SJSA1 (cell line): ENCODE measurements at places on chromosomes 4 and X. TPM values are rescaled to one million over a fixed set of nuclear protein-coding genes. Genes with fewer than 3 reads are reported as not detected.

- H3K4me1 ChIP-seq = no peaks in the 10 kb centered on the region
- no peaks in the 10 kb centered on the region for H3K36me3 ChIP-seq
- no peak overlapping the region for H3K4me3 ChIP-seq
- no peak for DNase-seq
- no peaks in the 10 kb centered on the region for H3K27me3 ChIP-seq
These were observed 810.4 kb downstream of the TRIML1 start for GRCh38 chr4:188949596-188949995.

GRCh38 chr4:105356194-105356593, 117.7 kb downstream of the PPA2 start:
- no peaks in the 10 kb centered on the region for H3K27me3 ChIP-seq
- DNase-seq = no peak
- no peak overlapping the region for H3K27ac ChIP-seq

The HERC6 gene
- total RNA-seq = 2.1 and 12.3 TPM in 2 replicates

The ARSJ gene
- 51.5 and 67.0 TPM in 2 replicates for total RNA-seq

- H3K36me3 ChIP-seq = no peaks in the 10 kb centered on the region
- H3K27me3 ChIP-seq = peaks cover 6% of the 10 kb centered on the region
- H3K4me1 ChIP-seq = no peaks in the 10 kb centered on the region
- no peak overlapping the region for H3K27ac ChIP-seq
These were observed 25.9 kb downstream of the HAND2 start for GRCh38 chr4:173504181-173504503.

- H3K4me1 ChIP-seq = 0 out of 2 replicates have a peak, but pooled peaks cover 3% of the 10 kb centered on the region
- no peak overlapping the region for H3K27ac ChIP-seq
These were observed 20.0 kb downstream of the CFAP97 start for GRCh38 chr4:185183622-185184281.

The BEX1 gene
- total RNA-seq = not detected in 2 replicates

- no peaks in the 10 kb centered on the region for H3K27me3 ChIP-seq
- DNase-seq = no peak
- no peak overlapping the region for H3K4me3 ChIP-seq
- no peaks in the 10 kb centered on the region for H3K36me3 ChIP-seq
These were observed 218.9 kb downstream of the PCDH7 start for GRCh38 chr4:30939069-30939468.

DNA sequence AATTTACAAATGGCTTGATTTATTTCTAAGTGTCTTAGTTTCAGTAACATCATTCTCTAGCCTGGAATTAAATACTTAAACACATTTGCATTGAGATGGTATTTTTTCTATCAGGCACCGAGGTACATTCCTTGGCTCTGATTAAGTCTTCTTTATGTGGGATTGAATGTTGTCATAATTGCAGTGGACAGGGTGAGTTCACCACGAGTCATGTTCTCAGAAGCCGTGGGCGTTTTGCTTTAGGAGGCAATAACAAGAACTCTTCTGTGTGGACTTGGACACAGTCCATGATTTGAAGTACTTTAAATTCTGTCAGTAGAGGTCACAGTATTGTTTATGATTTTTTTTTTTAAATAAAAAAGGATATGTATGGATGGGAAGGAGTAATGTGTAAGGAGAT, 57.1 kb upstream of the EFHC2 start:
- DNase-seq = peak; percentile 49
- peaks cover 4% of the 10 kb centered on the region for H3K4me1 ChIP-seq
- no peaks in the 10 kb centered on the region for H3K27me3 ChIP-seq
- H3K27ac ChIP-seq = no peak overlapping the region
- no peaks in the 10 kb centered on the region for H3K36me3 ChIP-seq

The ARMCX5 gene
- total RNA-seq = 17.0 and 19.0 TPM in 2 replicates

- no peak overlapping the region for H3K4me3 ChIP-seq
- no peak for DNase-seq
- no peak overlapping the region for H3K27ac ChIP-seq
- H3K4me1 ChIP-seq = no peaks in the 10 kb centered on the region; the same call in 1 of the 2 replicates
- peaks cover 5% of the 10 kb centered on the region; the same call in 1 of the 2 replicates for H3K36me3 ChIP-seq
- H3K27me3 ChIP-seq = no peaks in the 10 kb centered on the region
These were observed 74.2 kb downstream of the STAG2 start for GRCh38 chrX:124035657-124036056.

DNA sequence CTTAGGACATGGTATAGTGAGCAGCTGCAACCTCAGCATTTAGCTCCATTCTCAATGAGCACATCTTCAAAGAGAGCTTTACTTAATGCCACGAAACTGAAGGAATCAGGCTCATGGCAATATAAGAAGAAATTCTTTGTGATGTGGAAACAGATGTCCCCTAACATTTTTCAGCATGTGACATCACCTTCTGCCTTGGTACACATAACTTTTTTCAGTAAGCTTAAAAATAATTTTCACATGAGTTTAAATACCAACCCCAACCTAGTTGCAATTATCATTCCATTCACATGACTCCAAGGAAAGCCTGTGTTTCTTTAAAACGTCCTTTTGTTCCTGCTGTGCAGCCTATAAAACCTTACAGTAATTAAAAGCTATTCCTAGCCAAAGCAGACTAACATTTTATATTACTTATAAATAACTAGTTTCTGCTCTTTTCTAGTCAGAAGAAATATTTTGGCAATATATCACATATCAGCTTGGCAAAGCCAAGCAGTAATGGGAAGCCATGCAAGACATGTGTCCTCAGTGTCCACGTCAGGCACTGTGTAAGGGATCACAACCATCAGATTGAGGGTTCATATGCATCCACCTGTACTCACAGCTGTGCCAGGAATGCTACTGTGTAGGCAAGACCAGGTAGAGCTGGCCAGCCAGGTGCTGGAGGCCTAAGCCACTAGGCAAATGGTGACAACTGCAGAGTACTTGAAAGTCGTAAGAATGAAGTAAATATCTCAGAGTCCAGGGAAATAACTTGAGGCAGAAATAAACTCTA, 466.6 kb downstream of the INPP4B start:
- H3K4me3 ChIP-seq = no peak overlapping the region
- H3K27me3 ChIP-seq = no peaks in the 10 kb centered on the region
- DNase-seq = no peak
- H3K36me3 ChIP-seq = no peaks in the 10 kb centered on the region
- peak overlapping the region; percentile 76 for H3K27ac ChIP-seq
- peaks cover 25% of the 10 kb centered on the region for H3K4me1 ChIP-seq

The GIMD1 gene
- not detected in 2 replicates for total RNA-seq

The SLC16A2 gene
- 11.9 and 14.1 TPM in 2 replicates for total RNA-seq

The HTR2C gene
- not detected in 2 replicates for total RNA-seq

The STOX2 gene
- 0.55 TPM in 1 of 2 replicates, not detected in the other for total RNA-seq
